PC-9 (cell line): ENCODE measurements at places on chromosomes 1 and 21. TPM values are rescaled to one million over a fixed set of nuclear protein-coding genes. Genes with fewer than 3 reads are reported as not detected.

Gene OR2G6
- total RNA-seq, result not detected in 2 replicates

Gene FAM167B
- 1.6 and 2.2 TPM in 2 replicates for total RNA-seq

Gene C4BPA
- total RNA-seq, result not detected in 2 replicates

Gene SPATA45
- not detected in 2 replicates for total RNA-seq

Gene RHBDL2
- 31.6 and 36.9 TPM in 2 replicates for total RNA-seq

Gene RPE65
- total RNA-seq, result not detected in 2 replicates

Gene PRKAA2
- 4.4 and 5.0 TPM in 2 replicates for total RNA-seq

Gene ARTN
- total RNA-seq, result 17.4 and 33.6 TPM in 2 replicates

Gene MYOM3
- 11.9 and 14.5 TPM in 2 replicates for total RNA-seq

Gene FNDC10
- total RNA-seq, result 5.4 and 7.8 TPM in 2 replicates

Gene TRABD2B
- not detected in 2 replicates for total RNA-seq

Gene CHI3L1
- not detected in 2 replicates for total RNA-seq
